Activated T-cell treated with anti-CD3 and anti-CD28 coated beads for 4 hours (primary cell): ENCODE measurements at places on chromosomes 7 and 10.

GRCh38 chr10:1754506-1755153, 17.3 kb upstream of the ADARB2 start:
- no peak for DNase-seq

- no peak for DNase-seq
These were observed 8.7 kb upstream of the ING3 start for GRCh38 chr7:120941856-120942255.

DNA sequence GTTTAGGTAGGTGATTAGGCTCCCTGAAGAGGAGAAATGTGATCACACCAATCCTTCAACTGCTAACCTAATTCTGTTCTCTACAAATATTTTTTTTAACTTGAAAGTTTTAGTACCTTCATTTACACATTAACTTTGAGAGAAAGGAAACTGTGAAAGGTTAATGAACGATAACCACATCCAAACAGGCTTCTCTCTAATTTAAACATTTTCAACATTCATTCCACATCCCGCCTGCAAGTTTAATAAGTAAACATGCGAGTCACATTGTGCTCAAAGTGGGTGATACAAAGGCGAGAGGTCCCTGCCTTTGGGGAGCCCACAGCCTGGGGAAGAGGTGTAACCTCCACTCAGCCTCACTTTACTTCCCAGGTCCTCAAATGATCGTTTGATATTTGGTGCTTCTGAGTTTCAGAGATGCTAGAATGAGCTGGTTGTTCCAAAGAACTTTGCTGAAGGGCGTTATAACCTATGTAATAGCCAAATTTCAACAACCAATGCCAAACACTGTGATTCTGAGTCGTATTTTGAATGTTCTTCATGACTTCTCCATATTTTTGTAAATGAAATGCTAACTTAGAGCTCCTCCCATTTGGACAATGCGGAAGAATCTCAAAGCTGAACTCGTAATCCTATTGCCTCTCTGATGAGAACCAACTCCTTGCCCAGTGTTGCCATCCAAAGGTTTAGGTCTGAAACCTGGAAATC, 47.5 kb downstream of the DENND2A start:
- DNase-seq: no peak

DNA sequence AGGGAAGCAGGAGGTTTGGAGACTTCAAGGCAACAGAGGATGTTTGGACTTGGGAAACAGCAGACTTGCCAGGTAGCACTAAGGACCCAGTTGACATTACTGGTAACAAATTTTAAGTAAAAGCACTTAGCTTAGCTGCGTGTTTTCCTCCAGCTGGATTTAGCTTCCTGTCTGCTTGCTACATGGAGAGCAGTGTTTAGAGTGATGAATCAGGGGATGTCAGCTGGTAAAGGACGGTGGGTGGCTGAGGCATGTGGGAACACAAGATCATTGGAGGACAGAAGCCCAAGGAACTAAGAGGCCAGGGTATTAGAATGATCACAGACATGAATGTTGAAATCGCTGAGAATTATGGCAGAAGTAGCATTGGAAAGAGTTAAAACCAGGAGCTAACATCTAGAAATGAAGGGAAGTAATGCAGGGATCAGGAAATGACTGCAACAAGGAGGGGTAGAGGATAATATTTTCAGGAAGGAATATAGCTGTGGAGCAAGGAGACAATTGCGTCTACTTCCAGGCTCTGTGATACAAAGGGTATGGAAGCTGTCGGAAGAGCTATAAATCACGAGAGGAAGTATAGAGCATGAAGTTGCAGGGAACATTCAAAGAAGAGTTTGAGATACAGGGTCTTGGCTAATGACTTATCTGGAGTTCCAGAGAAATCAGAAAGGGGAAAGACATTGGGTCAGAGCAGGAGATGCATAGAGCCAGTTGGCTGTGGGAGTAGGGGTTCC, 34.4 kb downstream of the CALD1 start:
- no peak for DNase-seq

GRCh38 chr10:74748468-74749031, 77.8 kb upstream of the KAT6B start:
- DNase-seq: no peak

- no peak for DNase-seq
These were observed 69.4 kb upstream of the GSDME start for GRCh38 chr7:24826662-24827020.

DNA sequence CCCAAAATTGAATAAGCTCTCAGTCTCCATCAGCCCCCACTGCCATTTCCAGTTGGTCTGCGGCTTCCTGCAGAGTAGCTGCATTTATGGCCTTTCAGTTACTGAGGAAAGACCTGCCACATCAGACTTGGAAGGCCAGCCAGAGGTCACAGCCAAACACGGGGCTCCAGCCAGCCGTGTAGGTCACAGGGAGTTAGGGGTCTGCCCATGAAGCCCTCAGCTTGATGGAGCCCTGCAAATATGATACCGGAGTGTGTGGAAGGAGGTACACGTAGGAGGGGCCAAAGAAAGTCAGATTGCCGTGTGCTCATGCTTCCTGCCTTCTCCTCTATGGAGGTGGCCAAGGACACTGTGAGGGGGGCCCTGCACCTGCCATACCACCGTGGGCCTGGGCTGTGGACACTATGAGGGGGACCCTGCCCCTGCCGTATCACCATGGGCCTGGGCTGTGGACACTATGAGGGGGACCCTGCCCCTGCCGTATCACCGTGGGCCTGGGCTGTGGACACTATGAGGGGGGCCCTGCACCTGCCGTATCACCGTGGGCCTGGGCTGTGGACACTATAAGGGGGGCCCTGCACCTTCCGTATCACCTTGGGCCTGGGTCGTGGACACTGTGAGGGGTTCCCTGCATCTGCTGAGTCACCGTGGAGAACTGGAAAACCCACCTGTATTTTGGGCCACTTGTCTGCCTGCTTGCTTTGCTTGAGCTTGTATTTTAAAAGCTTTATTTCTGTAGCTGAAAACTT, 335.7 kb upstream of the SHH start:
- no peak for DNase-seq

- DNase-seq: no peak
These were observed 4.4 kb downstream of the NACAD start for GRCh38 chr7:45084336-45084735.

- no peak for DNase-seq
These were observed 18.7 kb upstream of the ARID5B start for GRCh38 chr10:61882621-61883370.

DNA sequence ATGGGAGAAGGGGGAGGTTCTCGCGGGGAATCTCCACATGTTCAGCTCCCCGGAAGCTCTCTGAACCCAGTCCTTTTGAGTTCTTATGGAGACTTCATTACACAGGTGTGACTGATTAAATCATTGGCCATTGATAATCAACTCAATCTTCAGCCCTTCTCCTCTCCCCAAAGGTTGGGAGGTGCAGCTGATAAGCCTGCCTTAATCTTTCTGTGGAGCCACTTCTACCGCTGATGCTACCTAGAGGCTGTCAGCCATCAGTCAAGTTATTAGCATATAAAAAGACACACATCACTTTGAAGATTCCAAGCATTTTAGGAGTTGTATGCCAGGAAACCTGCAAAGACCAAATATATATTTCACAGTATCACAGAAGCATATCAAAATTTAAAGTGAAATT, 91.7 kb downstream of the MARCHF5 start:
- DNase-seq: no peak

DNA sequence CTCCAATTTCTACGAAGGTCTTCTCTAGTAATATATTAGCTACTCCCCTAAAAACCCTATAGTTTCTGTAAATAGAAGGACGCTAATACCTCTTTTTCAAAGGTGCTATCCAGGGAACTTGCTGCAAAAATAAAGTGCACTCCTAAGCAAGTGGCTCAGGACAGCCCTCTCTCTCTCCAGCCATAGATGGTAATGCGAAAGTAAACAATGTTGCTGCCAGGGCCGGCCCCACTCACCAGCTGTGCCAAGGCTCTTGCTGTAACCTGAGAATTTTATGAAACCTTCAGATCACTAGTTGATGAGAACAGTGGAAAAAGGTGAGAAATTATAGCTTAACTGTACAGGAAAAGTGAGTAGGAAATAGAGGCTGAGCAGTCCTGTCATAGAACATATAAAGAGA, 10.9 kb upstream of the TAS2R39 start:
- DNase-seq: no peak

DNA sequence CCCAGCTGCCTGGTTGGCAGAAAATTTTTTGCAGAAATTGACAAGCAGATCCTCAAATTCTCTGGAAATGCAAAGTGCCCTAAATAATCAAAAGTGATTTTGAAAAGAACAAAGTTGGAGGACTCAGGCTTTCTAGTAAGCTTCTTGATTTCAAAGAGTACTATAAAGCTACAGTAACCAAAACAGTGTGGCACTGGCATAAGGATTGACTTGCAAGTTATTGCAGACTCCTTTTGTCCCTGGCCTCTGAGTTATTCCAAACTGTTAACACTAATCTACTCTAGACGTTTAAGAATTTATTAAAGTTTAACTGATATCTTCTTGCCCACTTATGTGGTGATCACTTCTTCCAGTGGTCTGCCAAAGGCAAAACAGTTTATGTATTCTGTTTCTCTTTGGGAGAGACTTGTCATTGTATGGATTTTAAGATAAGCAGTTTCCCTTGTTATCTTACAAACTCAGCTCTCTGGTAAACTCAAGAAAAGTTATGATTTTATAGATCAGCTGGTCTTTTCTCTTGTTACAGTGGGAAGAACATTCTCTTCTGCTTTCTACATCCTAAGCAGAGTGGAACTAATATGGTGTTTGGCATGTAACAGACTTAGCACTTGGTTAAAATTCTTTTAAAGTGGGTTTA, 41.4 kb downstream of the LOXL4 start:
- DNase-seq: no peak
